ENCODE measurements at places on chromosomes 5 and 9. TPM values are rescaled to one million over a fixed set of nuclear protein-coding genes. Genes with fewer than 3 reads are reported as not detected.

SLC46A2 gene
- not detected for total RNA-seq

SPACA9 gene
- total RNA-seq, result 3.7 TPM

FBP1 gene
- not detected for total RNA-seq

QRFP gene
- total RNA-seq, result not detected

NRG2 gene
- total RNA-seq, result 2.8 TPM

SH3RF2 gene
- total RNA-seq, result 1.8 TPM

MEGF10 gene
- 0.06 TPM for total RNA-seq
